ENCODE measurements at places on chromosomes 2 and 18.

DNA sequence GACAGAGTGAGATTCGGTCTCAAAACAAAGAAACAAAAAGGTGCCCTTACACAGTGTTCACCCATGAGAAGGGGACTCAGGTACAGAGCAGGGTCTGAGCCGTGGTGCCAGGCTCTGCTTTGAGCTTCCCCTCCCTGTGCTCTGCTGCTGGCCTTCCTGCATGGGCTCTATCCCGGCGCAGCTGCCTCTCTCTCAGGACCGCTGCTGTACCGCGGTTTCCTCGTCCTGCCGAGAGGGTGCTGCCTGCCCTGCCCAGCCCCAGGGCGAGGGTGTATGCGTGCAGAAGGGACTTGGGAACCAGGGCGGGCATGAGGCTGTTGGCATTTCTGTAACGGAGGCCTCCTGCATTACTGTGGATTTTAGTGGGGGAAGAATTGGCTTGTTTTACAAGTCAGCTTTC is 30.1 kb downstream of the SH3RF3 start:
- DNase-seq: no peak

GRCh38 chr2:191189112-191189635 is 38.4 kb upstream of the STAT4 start:
- DNase-seq: no peak

DNA sequence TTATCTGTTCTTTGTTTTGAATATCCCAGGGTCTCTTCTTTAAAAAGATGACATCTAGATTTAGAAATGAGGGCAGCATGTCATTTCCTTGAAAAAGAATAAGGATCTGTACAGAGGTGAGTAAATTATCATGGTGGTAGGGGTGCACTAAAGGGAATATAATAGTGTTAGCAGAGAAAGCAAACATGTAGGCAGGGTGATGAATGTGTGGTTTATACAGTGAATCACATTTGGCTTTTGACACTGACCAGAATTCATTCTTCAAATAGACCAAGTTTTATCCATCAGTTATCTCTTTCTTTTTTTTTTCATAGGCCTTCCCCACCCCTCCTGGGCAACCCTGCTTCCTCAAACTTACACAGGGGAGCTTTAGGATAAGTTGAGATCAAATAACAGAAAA is 184.5 kb upstream of the LRP1B start:
- no peak for DNase-seq

DNA sequence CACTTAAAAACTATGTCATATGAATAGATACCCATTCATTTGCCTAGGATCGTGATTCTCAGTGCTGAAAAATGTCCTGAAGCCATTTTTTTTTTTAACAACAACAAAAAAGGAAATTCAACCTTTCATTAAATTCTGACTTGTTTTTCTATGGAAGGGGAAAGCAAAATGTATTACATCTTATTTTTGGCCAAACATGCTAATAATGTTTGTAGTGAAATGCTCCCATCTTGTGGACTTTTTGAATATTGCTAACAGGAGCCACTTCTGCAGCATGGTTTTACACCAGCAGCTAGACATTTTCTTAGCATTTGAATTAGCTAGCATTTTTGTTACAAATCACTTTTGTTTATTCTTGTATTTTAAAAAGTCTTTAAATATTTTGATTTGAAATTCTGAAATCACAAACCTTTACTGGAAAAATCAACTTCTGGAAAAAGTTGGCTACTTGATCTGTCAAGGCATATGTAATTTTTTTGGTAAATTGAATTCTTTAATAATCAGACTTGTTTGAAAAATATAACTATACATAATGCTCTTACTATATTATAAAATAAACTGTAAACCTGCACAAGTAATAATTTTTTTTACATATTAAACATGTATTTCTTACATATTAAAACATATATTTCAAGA is 75.8 kb downstream of the KIDINS220 start:
- no peak for DNase-seq

DNA sequence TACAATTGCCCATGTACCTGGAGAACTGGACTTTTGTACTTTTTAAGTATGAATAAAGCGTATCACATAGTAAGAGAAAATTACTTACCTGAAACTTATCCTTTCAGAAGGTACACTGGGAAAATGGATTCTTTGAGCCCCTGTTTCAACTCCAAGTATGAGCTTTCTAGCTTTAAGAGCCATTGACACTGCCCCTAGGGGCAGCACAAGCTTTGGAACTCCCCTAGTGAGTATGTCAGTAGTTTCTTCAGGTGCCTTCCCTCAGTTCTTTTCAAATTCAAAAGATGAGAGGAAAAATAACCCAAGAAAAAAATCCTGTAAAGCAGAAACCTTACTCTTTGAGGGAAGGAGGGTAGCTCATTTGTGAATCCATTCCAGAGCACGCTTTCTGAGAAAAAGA is 124.1 kb downstream of the MEMO1 start:
- DNase-seq: no peak

GRCh38 chr18:36756242-36756641 is 72.6 kb downstream of the TPGS2 start:
- no peak for DNase-seq

GRCh38 chr18:8801263-8801901 is 96.0 kb downstream of the MTCL1 start:
- no peak for DNase-seq

DNA sequence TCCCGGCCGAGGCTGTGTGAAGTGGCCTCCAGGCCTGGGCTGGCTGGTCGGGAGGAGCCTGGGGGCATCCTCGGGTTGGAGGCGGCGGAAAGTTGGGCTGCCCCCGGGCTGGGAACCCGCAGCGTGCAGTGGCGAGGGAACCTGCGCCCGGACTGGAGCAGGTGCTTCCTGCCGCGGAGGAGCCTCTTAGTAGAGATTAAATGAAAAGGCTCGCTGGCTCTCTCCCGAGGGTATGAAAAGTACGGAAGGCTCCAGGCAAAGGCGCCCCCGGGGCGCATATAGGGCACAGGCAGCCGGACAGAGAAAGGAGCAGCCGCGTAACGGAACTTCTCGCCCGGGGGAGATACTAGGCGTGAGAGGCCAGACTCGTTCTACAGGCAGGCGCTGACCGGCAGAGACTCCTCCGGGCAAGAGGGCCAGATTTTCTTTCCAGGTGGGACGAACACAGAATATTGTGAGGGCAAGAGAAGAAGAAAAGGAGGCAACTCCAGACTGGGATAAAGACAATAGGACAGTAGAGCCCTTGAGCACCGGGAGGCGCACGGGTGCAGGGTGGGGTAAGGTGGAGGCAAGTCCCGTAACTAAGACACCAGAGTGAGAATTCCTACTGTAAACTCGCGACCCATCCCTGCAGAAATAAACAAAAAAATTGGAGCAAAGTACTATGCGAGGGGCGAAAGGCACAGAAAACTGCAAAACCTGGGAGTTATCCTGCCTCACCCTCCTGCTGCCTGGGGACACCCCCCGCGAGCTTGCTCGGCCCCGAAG is 816 bp downstream of the CDH2 start:
- DNase-seq: peak; percentile 21

DNA sequence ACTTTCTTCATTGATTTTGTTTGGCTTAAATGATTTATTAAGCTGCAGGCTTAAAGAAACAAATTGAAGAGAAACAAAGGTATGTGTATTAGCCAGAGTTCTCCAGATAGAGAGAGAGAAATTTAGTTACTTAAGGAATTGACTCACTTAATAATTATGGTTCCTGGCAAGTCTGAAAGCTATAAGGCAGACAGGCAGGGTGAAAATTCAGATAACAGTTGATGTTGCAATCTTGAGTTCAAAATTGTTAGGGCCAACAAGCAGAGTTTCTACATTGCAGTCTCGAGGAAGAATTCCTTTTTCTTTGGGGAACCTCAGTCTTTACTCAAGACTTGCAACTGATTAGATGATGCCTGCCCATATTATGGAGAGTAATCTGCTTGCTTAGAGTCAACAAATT is 593.5 kb downstream of the ADCYAP1 start:
- no peak for DNase-seq

GRCh38 chr18:10751653-10752052 is 225.8 kb downstream of the NAPG start:
- no peak for DNase-seq

GRCh38 chr18:62037012-62037742 is 144.4 kb upstream of the RNF152 start:
- no peak for DNase-seq

GRCh38 chr18:13444430-13445240 is 226.1 kb downstream of the LDLRAD4 start:
- DNase-seq: no peak

GRCh38 chr18:39260565-39260964 is 1695.0 kb upstream of the CELF4 start:
- DNase-seq: no peak

DNA sequence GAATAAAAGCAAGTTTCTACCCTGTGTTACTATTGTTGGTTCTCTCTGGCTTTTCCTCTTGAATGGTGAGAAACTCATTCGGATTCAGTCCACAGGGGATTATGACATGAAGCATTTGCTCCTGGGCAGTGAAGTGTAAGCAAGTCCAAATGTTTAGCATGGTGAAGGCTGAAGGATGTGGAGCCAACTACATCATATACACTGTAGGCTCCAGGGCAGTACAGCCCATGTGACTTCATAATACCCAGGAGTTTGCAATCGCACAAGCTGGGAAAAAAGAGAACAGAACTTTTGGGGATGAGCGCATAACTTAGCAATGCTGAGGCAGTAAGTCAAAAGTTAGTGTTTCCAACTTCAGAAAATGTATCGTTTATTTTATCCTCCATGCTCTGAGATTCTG is 695.7 kb upstream of the POU3F3 start:
- DNase-seq: no peak

DNA sequence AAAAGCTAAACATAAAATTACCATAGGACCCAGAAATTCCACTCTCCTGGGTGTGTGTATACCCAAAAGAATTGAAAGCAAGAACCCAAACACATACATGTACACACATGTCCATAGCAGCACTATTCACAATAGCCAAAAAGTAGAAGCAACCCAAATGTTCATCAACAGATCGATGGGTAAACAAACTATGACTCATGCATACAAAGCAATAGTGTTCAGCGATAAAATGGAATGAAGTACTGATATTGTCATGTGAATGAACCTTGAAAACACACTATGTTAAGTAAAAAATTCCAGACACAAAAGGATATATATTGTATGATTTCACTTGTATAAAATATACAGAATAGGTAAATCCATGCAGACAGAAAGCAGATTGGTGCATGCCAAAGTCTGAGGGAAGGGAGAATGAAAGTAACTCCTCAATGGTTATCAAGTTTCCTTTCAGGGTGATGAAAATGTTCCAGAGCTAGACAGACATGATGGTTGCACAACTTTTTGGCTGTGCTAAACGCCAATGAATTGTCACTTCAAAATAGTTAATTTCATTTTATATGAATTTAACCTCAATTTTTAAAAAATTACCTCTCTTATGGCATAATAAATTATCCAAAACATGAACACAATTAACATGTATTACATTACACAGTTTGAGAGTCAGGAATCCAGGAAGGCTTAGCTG is 35.5 kb downstream of the GKN2 start:
- no peak for DNase-seq

GRCh38 chr18:72171596-72171995 is 372.5 kb downstream of the CBLN2 start:
- no peak for DNase-seq

DNA sequence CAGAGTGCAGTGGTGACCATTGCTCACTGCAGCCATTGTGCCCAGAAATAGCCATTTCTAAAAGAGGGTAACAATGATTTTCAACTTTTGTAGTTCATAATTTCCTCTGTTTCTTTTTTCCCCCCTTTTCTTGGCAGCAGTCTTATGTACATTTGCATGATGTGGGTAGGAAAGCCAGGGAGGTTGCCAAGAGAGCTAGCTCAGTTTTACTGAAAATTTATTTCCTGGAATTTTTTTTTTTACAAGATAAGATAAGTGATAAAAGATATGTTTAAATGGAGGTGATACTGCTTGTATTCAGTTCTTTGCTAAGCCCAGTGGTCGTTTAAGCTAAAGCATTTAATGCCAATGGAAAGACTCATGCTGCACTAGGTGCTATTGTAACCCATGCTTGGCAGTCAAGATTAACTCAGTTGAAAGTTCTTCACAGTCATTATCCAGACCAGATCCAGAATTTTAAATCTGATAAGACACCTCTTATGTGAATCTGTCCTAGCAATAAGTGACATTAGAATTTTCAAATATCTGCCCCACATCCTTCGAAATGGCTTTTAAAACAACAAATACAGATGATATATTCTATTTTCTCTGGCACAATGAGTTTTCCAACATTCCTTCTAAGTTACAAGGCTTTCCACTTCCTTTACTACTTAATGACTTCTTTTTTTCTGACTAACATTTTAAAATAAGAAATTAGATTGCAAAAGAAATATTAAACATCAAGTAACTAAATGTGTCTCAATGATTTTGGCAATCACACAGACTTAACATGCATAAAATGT is 4.4 kb upstream of the ATP8B1 start:
- no peak for DNase-seq

DNA sequence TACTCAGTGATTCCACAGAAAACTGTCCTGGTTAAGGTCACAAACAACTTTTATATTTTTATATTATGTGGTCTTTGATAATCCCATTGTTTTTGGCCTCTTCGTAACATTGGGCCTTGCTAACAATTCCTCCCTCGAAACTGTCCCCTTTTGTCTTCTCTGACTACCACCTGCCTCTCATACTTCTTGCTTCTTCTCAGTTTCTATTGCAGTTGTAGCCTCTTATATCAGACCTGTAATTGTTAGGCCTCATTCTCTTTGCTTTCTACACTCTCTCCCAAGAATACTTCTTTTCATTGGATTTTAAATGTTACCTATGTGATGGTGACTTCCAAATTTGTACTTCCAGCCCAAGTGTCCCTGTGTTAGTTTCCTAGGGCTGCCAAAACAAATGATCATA is 44.7 kb downstream of the MC4R start:
- DNase-seq: no peak

GRCh38 chr2:180516232-180516631 is 464.2 kb upstream of the UBE2E3 start:
- no peak for DNase-seq

DNA sequence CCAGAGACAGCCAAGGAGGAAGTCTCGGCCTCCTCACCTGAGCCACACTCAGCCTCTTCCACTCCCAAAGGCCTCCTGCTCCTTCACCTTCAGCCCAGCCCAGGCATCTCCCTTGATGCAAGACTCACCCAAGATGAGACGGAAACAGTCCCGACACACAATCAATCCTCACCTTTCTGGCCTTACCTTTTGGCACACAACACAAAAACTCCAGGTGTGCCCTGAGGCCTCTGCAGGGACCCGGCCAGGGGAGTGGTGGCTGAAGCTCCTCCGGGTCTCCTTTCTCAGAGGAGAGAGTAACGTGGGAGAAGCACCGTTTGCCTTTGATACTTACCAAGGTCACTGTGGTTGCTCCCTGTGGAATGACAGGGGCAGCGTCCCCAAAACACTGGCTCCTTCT is 23.8 kb upstream of the EFHD1 start:
- DNase-seq: no peak

DNA sequence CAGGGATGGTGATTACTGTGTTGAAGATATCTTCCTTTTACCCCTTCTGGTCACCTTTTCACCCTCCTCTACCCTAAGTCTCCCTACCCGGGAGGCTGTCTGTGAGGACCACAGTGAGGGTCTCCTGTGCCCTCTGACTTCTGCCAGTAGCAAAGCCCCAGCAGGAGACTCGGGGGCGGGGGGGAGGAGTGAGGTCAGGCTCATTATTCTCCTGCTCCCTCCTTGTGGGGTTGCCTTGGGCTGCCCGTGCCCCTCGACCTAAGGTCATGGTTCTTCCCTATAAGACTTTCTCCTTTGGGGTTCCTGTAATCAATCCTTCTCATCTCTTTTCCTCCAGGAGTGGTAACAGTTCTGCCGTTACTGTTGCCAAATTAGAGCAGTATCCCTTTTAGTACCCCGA is 65.5 kb downstream of the GREB1L start:
- DNase-seq: no peak
